Neuronal stem cell (in vitro differentiated cells): ENCODE measurements at places on chromosomes 5 and 9.

- H3K27ac ChIP-seq: no peak overlapping the region
- no peaks in the 10 kb centered on the region for H3K36me3 ChIP-seq
- DNase-seq: no peak
- H3K27me3 ChIP-seq: no peaks in the 10 kb centered on the region
- H3K4me3 ChIP-seq: no peak overlapping the region
- H3K4me1 ChIP-seq: no peaks in the 10 kb centered on the region
These were observed 227.6 kb downstream of the SAXO1 start for GRCh38 chr9:18805386-18805785.

GRCh38 chr5:154652746-154653417 lies 102.3 kb upstream of the LARP1 start:
- no peak overlapping the region for H3K27ac ChIP-seq
- no peak for DNase-seq
- no peak overlapping the region for H3K4me3 ChIP-seq
- H3K36me3 ChIP-seq: no peaks in the 10 kb centered on the region

DNA sequence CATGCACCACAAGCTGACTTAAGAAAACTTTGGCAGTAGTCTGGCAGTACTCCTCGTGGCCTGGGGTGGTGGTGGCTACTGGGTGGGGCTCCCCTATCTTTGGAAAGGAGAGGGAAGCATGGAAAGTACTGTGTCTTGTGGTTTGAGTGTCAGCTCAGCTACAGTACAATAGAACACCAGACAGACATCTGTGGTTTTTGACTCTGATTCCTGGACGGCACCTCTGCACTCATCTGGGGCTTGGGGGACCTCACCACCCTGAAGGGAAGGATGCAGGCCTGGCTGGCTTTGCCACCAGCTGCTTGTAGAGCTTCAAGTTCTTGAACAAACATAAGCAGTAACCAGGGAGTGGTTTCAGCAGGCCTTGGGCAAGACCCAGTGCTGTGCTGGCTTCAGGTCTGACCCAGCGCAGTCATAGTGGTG lies 40.6 kb downstream of the TNFSF8 start:
- H3K27ac ChIP-seq: no peak overlapping the region
- H3K4me3 ChIP-seq: no peak overlapping the region
- no peak for DNase-seq
- no peaks in the 10 kb centered on the region for H3K27me3 ChIP-seq

GRCh38 chr9:124185413-124185812 lies 72.3 kb upstream of the NEK6 start:
- no peak for DNase-seq
- H3K4me1 ChIP-seq: peaks cover 5% of the 10 kb centered on the region

- H3K27me3 ChIP-seq: no peaks in the 10 kb centered on the region
- peaks cover 7% of the 10 kb centered on the region for H3K4me1 ChIP-seq
- no peak overlapping the region for H3K27ac ChIP-seq
- H3K36me3 ChIP-seq: no peaks in the 10 kb centered on the region
- no peak overlapping the region for H3K4me3 ChIP-seq
- no peak for DNase-seq
These were observed 493.9 kb downstream of the CCDC171 start for GRCh38 chr9:16046713-16047112.

GRCh38 chr5:133222979-133223378 lies 171.2 kb downstream of the HSPA4 start:
- no peak for DNase-seq
- H3K36me3 ChIP-seq: no peaks in the 10 kb centered on the region
- H3K4me1 ChIP-seq: peaks cover 13% of the 10 kb centered on the region
- H3K27ac ChIP-seq: peak overlapping the region; percentile 37
- no peaks in the 10 kb centered on the region for H3K27me3 ChIP-seq

DNA sequence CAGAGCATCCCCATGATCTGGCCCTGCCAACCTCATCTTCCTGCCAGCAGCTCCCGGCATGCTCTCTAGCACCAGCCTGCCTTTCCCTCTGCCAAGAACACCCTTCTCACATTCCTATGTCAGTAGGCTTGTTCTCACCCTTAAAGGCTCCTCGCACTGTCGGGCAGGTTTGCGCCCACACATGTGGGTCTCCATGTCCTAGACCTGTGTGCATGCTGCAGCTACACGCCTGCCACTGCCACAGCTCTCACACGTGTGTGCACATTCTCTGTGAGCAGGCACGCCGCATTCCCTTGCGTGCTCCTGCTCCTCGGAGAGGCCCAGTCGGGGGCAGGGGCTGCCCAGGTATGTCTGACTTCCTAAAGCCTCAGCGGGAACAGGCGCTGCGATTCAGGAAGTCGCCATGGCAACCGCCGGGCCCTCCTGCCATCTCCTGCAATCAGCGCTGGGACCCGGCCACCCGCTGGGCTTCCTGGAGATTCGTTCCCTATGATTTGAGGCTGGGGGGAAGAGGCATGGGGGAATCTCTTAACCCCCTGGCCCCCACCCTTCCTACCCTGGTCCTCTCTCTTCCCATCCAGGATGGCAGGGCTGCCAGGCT lies 28.1 kb downstream of the NDUFA8 start:
- H3K27me3 ChIP-seq: peaks cover 75% of the 10 kb centered on the region
- no peak for DNase-seq
- H3K36me3 ChIP-seq: no peaks in the 10 kb centered on the region
- H3K27ac ChIP-seq: no peak overlapping the region
- H3K4me1 ChIP-seq: peaks cover 22% of the 10 kb centered on the region

DNA sequence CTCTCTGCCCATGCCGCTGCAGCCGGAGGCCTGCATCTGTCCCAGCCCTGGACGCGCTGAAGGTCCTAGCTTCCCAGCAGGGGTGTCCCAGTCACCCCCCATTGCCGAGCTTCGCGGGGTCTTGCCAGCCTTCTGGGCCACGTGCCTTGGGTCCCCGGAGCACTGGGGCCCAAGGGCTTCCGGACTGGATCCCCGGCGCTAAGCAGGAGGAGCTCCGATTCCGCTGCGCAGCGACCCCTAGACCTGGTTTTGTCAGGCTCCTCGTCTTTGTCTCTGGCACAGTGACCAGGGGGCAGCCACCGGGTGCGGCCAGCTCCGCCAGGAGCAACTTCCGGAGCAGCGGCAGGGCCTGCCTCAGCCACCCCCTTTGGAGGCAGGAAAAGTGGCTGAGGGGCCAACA lies 3.3 kb upstream of the IRX1 start:
- peaks cover 16% of the 10 kb centered on the region for H3K4me1 ChIP-seq
- no peak for DNase-seq
- no peak overlapping the region for H3K27ac ChIP-seq

DNA sequence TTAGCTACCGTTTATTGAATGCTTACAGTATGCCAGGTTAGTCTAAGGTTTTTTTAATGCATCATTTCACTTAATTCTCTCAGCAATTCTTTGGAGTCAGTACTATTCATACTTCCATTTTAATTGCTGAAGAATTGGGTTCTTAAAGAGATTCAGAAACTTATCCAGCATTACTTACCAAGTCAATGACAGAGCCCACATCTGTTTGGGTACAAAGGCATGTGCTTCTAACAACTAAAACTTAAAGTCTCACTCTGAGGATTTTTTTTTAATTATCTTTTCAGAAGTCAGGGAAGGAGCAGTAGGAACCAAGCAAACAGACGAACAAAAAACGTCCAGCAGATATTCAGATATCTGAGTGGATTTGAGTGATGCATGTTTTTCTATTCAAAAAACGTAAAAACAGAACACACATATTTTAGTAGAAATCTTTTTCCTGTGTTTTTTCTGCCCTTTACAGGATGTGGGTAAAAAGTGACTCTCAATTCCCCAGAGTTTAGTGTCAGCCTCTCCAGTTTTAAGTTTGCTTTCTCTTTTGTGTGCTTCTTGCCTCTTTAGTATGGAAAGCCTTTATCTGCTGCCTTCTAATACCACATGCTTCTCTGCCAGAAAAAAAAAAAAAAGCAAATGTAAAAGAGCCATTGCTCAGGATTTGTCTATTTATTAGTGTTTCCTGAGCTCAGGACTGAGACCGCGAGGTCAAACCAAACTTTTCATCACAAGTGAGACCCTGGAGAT lies 118.0 kb downstream of the PRKACG start:
- no peaks in the 10 kb centered on the region for H3K36me3 ChIP-seq
- no peak overlapping the region for H3K27ac ChIP-seq
- DNase-seq: no peak
- no peak overlapping the region for H3K4me3 ChIP-seq

- no peak for DNase-seq
- H3K36me3 ChIP-seq: peaks cover 17% of the 10 kb centered on the region
- H3K4me1 ChIP-seq: peaks cover 5% of the 10 kb centered on the region
- peaks cover 4% of the 10 kb centered on the region for H3K27me3 ChIP-seq
These were observed 1.1 kb upstream of the ARHGEF39 start for GRCh38 chr9:35666045-35666444.

GRCh38 chr9:80595192-80595591 lies 1023.4 kb downstream of the TLE4 start:
- no peak overlapping the region for H3K27ac ChIP-seq
- no peak overlapping the region for H3K4me3 ChIP-seq
- no peaks in the 10 kb centered on the region for H3K36me3 ChIP-seq
- no peaks in the 10 kb centered on the region for H3K4me1 ChIP-seq
- DNase-seq: no peak

- no peaks in the 10 kb centered on the region for H3K27me3 ChIP-seq
- no peak overlapping the region for H3K27ac ChIP-seq
- H3K4me1 ChIP-seq: no peaks in the 10 kb centered on the region
- no peak overlapping the region for H3K4me3 ChIP-seq
These were observed 1040.3 kb downstream of the TLE1 start for GRCh38 chr9:80649001-80649420.
